ENCODE measurements at places on chromosomes 13 and 19.

DNA sequence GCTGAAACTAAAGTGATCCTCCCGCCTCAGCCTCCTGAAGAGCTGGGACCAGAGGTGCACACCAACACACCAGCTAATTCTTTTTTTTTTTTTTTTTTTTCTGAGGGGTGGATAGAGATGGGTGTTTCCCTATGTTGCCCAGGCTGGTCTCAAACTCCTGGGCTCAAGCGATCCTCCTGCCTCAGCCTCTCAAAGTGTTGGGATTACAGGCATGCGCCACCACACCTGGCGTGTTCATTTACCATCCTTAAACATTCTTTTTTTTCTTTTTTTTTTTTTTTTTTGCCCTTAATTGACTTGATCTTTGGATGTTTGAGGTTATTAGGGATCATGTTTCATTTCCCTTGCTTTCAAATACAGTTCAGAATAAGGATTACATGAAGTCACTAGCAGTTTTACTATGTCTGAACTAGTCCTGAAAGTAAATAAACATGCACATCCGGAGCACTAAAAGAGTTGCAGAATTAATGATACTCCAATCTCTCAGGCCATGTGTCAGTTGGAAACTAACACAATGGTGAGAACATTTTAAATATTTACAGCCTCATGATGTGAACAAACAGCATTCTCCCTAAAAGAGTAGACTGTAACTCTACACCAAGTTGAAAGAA lies 10.2 kb downstream of the UTP14C start:
- no peak for DNase-seq

DNA sequence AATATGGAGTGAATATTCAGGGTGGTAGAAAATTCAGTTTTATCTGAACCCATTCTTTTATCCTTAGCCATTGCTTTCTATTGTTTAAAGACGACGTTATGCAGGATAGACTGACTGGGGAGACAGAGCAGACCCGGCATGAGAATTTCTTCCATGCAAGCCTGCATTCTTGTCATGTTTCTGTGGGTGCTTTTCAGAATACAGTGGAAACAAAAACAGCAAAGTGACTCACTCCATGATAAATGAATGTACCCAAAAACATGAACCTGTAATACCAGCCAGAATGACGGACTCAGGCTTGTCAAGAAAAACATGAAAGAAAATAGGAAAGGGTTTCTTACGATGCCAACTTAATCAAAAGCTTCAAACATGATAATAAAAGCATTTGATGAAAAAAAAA lies 924.0 kb downstream of the EFNB2 start:
- DNase-seq, result no peak

GRCh38 chr19:16449330-16449961 lies 22.3 kb downstream of the EPS15L1 start:
- DNase-seq, result no peak

DNA sequence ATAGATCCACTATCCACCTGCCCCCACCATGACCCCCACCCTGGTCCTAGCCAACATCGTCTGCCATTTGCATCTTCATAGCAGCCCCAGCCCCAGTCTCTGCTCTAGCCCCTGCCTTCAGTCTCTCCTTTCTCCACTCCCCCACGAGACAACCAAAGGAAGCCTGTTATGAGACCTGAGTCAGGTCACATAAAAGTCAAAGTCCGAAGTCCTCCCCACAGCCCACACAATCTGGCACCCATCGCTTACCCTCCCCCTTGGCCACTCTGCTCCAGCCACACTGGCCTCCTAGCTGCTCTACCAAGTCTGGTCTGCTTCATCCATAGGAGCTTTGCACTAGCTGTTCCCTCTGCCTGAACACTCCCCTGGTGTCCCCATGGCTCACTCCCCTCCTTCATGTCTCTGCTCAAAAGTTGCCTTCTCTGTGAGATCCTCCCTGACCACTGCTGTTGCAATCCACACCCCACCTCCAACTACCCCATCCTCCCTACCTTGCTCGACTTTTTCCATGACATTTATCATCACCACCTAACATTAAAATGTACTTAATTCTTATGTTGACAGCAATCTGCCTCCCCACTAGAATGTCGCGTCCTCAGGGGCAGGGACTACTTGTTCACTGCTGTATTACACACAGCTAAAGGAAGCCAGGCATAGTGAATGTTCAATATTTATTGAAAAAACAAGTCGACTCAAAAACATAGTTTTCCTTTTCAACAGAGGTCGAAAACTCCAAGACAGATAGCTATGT lies 1.2 kb upstream of the PLEKHG2 start:
- DNase-seq, result peak; percentile 83

DNA sequence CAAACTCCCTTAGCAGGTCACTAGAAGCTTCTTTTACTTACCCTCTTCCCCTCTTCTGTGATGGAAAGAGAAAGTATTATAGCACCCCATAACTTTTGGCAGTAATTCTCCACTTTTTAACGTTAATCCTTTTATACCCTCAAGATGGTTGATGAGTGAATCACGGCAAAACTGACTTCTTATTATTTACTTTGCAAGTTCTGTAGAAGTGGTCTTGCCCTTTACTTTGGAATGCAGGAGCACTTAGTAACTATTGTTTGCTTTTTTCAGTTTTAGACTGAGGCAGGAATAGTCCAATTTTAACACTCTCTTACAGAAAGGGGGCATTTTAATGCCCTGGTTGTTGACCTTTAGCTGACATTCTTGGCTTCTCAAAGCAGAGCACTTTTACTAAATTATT lies 260.1 kb downstream of the LMO7 start:
- DNase-seq, result no peak

DNA sequence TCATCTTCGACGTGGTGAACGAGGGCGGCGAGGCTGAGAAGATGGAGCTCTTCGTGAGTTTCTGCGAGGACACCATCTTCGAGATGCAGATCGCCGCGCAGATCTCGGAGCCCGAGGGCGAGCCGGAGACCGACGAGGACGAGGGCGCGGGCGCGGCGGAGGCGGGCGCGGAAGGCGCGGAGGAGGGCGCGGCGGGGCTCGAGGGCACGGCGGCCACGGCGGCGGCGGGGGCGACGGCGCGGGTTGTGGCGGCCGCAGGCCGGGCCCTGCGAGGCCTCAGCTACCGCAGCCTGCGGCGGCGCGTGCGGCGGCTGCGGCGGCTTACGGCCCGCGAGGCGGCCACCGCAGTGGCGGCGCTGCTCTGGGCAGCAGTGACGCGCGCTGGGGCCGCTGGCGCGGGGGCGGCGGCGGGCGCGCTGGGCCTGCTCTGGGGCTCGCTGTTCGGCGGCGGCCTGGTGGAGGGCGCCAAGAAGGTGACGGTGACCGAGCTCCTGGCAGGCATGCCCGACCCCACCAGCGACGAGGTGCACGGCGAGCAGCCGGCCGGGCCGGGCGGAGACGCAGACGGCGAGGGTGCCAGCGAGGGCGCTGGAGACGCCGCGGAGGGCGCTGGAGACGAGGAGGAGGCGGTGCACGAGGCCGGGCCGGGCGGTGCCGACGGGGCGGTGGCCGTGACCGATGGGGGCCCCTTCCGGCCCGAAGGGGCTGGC lies 52.6 kb downstream of the MAP4K1 start:
- no peak for DNase-seq

DNA sequence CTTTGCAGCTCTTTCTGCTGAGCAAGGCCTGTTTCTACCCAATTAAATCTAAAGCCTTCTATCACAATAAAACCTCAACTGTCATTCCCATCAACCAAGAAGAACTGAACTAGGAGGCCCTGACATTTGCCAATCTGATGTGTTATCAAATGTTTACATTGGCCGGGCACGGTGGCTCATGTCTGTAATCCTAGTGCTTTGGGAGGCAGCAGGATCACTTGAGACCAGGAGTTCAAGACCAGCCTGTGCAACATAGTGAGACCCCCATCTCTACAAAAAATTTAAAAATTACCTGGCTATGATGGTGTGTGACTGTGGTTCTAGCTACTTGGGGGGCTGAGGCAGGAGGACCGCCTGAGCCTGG lies 2.8 kb upstream of the FBXO17 start:
- no peak for DNase-seq

DNA sequence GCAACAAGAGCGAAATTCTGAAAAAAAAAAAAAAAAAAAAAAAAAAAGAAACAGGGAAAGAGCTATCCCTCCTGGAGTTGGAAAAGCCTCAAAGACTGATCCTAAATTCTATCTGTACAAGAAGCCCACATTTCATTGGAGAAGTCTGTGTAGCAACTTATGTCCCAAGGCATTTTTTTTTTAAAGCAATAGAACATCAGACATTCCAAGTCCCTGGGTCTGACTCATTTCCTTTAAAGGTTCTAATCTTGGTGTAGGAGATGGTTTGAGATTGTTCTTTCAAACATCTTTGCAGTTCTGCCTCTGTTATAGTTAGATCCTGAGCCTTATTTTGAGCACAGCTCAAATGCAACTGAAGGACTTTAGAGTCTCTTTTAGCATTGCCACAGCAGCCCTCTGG lies 706.5 kb upstream of the MIR17HG start:
- no peak for DNase-seq

- DNase-seq, result no peak
These were observed 19.4 kb downstream of the CEACAM21 start for GRCh38 chr19:41595258-41595889.

- DNase-seq, result no peak
These were observed 1.9 kb downstream of the ARHGAP33 start for GRCh38 chr19:35777086-35777841.

- DNase-seq, result no peak
These were observed 352.0 kb upstream of the DACH1 start for GRCh38 chr13:72218966-72219365.

DNA sequence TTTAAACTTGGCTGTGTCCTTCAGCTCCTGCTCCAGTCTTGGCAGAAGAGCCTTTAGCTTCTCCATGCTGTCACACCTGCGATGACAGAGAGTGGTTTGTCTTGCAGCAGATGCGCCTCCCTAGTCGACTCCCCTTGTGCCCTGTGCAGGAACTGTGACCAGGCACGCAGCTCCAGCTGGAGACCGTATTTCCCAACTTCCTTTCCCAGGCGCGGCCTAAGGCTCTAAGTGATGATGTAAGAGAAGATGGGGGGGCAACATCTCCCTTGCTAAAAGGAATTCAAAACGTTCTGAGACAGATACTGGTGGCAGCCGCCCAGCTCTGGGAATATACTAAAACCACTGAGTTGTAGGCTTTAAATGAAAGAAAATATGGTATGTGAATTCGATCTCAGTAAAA lies 16.3 kb downstream of the DCUN1D2 start:
- no peak for DNase-seq

DNA sequence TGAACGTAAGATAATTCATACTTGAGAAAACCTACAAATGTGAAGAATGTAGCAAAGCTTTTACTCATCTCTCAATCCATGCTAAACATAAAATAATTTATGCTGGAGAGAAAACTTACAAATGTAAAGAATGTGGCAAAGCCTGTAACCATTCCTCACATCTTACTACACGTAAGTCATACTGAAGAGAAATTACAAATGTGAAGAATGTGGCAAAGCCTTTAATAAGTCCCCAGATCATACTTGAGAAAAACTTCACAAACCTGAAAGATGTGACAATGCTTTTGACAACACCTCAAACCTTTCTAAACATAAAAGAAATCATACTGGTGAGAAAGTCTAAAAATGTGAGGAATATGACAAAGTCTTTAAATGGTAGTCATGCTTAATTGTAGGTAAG lies 89.4 kb downstream of the ZNF675 start:
- DNase-seq, result no peak

DNA sequence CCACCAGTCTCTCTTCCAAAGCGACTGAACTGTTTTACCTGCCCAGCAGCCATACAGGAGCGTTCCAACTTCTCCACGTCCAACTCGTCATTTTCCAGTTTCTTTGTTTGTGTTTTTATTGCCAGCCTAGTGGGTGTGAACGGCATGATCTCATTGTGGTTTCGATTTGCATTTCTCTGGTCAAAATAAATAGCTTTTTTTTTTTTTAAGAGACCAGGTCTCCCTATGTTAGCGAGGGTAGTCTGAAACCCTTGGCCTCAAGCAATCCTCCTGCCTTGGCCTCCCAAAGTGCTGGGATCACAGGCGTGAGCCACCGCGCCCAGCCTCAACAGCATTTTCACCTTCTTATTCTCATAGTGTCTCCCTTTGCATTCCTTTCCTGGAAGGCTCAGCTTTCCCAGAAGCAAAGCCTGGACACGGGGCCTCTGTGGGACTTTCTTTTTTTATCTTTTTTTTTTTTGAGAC lies 4.2 kb upstream of the JSRP1 start:
- DNase-seq, result no peak

- DNase-seq, result no peak
These were observed 1.4 kb downstream of the ANKRD10 start for GRCh38 chr13:110913322-110914080.

GRCh38 chr19:17289489-17289888 lies 7.8 kb downstream of the ANKLE1 start:
- peak; percentile 86 for DNase-seq

DNA sequence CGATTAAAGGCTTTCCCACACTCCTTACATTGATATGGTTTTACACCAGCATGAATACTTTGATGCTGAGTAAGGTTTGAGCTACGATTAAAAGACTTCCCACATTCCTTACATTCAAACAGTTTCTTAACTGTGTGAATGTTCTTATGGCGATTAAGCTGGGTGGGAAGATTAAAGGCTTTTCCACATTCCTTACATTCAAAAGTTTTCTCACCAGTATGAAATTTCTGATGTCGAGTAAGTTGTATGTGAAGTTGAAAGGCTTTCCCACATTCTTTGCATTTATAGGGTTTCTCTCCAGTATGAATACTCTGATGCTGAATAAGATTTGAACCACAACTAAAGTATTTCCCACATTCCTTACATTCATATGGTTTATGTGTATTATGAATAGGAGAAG lies 20.0 kb downstream of the ZNF780B start:
- DNase-seq, result no peak

DNA sequence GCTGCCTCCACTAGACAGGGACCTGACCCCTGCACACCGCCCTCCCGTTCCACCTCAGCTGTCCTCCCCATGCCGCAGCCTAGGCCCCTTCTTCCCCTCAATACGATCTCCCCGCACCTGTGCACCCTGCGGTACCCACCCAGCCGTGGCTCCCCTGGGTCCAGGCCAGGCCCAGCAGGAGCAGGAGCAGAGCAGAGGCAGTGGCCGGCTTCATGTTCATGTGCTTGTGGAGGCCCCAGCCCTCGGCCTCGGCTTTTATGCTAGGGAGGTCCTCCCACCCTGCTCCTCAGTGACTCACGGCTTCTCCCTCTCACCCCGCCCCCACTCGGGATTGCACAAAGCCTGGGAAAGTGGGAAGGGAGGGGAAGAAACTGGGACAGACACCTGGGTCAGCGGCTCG lies 11.4 kb upstream of the KRTDAP start:
- DNase-seq, result no peak

GRCh38 chr13:50713523-50714248 lies 129.8 kb downstream of the DLEU7 start:
- no peak for DNase-seq

GRCh38 chr13:72444999-72445398 lies 282.4 kb downstream of the MZT1 start:
- DNase-seq, result no peak

DNA sequence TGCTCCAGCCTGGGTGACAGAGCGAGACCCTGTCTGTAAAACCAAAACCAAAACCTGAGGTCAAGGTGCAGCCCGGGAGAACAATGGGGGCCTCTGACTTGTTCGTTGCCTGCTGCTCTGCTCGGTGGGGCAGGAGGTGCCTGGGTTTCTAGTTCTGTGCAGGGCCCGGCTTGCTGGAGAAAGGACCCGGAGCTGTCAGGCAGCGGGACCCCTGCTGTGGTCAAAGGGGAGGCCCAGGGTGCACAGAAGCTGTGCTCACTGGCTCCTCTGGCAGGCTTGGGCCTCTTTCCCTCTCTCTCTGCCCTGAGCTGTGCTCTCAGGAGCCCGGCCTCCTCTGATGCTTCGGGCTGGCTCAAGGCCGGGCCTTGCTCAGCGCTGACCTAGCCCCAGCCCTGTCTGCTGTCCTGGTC lies 3.5 kb downstream of the LRP3 start:
- no peak for DNase-seq
